ENCODE measurements at places on chromosomes 2 and 18.

DNA sequence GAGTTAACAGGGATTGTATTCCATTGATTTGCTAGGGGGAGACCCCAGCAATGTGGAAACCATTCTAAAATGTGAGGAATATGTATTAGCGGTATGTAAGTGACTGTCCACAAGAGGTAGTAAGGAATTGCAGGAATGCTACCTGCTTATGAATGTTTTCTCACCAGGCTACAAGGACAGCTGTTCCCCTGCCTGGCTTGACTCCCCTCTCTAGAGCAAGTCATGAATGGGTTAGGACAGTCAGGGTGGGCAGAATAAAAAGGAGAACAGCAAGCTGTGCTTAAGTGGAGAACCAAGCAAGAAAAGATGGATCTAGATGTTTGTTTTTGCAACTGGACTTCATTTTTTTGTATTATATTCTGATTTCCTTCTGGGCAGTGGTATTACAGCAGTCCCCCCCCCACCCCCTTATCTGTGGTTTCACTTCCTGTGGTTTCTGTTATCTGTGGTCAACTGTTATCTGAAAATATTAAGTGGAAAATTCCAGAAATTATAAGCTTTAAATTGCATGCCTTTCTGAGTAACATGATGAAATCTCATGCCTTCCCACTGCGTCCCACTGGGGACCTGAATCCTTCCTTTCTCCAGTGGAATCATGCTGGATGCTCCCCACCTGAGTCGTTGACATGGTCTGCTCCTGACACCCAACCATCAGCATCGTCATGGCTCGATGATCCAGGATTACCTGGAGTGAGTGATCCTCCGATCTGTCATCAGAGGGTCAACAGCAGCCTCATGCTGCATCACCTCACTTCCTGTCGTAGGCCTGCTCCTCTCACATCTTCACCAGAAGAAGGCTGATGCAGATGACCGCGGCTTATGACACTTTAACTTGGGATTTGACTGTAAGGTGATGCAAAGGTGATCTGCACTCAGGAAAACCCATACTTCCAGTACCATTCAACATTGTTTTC is 52.2 kb downstream of the VAPA start:
- no peak for DNase-seq

GRCh38 chr2:183195998-183196409 is 71.8 kb downstream of the NUP35 start:
- DNase-seq = no peak

DNA sequence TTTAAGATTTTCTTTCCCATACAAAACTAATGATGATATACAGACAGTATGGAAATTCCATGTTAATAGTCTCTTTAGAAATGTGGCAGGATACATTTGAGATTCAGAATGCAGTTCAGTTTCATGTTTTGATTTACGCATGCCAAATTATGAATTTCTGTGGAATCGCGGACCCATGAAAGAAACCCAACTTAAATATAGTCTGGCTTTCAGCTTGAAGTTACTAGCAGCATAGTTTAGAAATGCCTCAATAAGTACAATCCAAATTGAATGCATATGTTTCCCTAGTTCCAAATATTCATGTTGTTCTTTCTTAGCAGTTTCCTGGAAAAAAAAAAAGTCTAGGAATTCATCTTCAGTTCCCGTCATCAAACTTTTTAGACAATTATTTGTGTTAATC is 164.1 kb upstream of the RASGRP3 start:
- no peak for DNase-seq

- DNase-seq = no peak
These were observed 25.9 kb downstream of the VIL1 start for GRCh38 chr2:218444692-218445357.

DNA sequence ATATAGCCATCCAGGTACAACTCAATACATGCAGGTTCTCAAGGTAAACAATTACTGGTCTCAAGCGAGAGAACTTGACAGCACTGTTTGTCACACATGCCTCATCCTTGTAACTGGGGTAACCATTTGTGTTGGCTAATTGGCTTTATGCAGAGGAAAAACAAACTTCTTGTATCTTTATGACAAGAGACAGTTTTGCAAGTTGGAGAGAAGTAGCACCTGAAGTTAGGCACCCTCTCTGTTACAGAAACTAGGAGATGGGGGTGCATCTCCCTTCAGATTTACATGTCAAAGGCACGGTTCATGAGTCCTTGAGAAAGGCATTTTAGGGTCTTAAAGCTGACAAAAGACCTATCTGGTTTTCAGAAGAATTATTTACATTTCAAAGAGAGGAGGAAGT is 241.7 kb downstream of the CD226 start:
- no peak for DNase-seq

GRCh38 chr2:239220981-239221396 is 179.8 kb downstream of the HDAC4 start:
- no peak for DNase-seq

- DNase-seq = no peak
These were observed 22.0 kb upstream of the FZD5 start for GRCh38 chr2:207791579-207792243.

GRCh38 chr18:52875725-52876124 is 535.7 kb downstream of the DCC start:
- DNase-seq = no peak

DNA sequence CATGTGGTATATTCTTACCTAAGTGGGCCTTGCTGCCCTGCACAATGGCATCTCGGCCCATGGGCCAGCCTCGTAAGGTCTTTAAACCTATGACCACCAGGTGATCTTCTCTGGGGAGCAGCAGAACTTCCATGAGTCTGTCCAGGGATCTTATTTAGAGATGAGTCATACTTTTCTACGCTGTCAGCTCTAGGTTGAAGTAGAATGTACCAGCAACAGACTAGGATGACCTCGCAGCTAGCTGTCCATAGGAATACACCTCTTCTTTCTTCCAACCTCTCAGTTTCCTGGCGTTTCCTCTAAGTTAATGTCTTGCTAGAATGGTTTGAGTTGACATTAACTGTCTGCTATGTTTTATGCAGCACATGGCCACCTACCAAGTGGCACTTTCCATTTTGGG is 15.6 kb upstream of the CXCR4 start:
- DNase-seq = no peak

DNA sequence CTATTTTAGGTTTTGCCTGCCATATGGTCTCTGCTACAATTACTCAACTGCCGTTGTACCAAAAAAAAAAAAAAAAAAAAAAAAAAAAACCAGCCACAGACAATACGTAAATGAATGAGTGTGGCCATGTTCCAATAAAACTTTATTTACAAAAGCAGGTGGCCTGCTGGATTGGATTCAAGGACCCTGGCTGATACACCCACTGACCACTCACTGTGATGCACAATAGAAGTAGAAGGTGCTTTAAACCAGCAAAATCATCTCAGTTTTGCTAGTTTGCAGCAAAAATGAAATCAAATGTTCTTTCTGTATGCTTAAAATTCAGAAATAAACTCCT is 137.4 kb downstream of the AKAIN1 start:
- DNase-seq = no peak

GRCh38 chr18:73286584-73286983 is 418.8 kb upstream of the NETO1 start:
- no peak for DNase-seq

DNA sequence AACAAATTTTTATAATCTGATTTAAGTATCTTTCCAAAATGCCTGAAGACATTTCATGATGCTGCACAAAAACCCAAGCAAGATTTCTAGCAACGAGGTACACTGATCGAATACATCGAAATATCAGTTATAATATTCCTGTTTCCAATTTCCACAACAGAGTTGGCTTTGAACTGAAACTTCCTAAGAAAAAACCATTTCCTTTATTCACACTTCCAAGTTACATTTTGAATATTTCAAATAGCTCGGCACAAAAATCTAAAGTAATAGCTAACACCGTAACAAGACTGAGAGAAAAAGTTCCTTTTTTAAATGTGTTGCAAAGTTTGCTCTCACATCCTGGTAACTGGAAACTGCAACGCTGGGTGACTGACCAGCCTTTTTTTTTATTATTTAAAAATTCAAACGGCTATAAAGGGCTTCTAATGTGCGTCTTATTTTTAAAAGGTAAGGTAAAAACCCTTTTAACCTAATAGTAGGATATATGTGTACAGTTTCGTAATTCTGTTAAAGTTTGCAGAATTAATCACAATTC is 1.7 kb downstream of the HNRNPLL start:
- no peak for DNase-seq

DNA sequence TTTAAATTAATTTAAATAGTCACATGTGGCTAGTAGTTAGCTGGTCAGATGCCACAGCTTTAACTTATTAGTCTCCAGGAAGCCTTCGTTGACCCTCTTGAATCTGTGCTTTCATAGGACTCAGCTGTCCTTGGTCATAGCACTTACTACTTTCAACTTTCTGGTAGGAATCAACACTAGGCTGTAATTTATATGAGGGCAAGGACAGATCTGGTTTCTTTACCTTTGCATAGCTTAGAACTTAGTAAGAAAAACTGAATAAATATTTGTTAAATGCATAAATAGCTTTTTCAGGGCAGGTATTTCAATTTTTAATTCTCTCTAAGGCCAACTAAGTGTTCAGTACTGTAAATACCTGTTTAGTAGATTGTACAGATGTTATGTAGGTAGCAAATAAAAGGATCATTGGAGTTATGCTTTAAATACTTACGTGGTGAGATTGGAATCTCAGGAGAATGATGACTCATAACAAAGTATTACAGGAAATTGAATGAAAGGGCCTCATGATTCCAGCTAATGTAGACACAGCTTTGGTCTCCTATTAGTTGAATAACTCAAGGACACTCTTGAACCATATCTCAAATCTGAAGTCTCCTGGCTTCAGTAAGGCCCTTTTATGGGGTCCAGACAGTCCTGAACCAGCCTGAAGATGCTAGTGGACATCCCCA is 2.6 kb downstream of the CLIP4 start:
- no peak for DNase-seq

GRCh38 chr2:227347117-227347516 is 22.1 kb downstream of the MFF start:
- no peak for DNase-seq

- DNase-seq = no peak
These were observed 191.6 kb downstream of the TCF4 start for GRCh38 chr18:55396267-55396905.

- no peak for DNase-seq
These were observed 34.1 kb downstream of the SLC66A2 start for GRCh38 chr18:79917169-79917852.

DNA sequence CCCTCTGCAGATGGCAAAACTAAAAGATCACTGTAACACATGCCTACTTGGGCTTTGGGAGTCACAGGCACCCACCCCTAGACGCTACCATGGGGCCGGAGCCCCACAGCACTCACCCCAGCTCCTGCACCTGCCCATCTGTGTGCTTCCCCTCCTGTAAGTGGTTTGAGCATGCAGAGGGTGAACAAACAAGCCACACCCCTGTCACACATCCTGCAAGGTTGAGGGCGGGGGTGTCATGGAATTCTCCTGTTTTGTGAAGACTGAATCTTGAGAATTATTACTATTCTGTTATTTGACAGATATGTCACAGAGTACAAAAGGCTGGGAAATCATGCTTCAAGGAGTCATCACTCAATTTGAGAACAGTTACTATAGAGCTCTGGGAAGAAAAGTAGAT is 60.9 kb downstream of the RFTN2 start:
- no peak for DNase-seq

DNA sequence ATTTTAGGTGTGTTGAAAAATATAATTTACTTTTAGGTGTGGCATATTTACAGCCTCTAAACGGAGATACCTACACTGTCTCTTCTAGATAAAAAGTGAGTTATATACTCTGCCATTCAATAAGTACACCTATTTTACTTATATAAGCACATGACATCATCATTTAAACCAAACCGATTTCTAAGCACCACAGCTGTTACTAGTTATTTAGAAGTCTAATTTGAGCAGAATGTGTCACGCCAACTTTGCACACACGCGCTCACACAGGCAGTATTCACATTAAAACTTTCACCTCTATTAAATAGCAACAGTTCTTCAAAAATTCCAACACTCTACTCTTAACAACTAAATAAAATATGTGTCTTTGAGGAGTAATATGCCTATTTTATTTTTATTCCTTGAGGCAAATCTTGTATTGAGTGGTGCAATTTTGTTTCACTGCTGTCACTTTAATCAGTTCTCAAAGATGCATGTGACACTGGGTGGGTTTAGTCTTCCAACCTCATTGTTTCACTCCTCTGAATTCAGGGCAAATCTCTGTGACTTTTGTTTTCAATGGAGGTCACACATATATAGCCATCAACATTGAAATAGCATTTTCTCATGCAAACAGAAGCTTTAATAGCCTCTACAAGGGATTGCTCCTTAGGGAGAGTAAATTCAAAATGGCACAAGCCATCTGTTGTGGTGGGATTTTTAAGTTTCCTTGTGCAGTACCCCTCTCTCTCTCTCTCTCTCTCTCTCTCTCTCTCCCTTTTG is 721.0 kb downstream of the PLCL1 start:
- DNase-seq = no peak

- DNase-seq = no peak
These were observed 5.4 kb downstream of the ITGAV start for GRCh38 chr2:186595219-186595618.

DNA sequence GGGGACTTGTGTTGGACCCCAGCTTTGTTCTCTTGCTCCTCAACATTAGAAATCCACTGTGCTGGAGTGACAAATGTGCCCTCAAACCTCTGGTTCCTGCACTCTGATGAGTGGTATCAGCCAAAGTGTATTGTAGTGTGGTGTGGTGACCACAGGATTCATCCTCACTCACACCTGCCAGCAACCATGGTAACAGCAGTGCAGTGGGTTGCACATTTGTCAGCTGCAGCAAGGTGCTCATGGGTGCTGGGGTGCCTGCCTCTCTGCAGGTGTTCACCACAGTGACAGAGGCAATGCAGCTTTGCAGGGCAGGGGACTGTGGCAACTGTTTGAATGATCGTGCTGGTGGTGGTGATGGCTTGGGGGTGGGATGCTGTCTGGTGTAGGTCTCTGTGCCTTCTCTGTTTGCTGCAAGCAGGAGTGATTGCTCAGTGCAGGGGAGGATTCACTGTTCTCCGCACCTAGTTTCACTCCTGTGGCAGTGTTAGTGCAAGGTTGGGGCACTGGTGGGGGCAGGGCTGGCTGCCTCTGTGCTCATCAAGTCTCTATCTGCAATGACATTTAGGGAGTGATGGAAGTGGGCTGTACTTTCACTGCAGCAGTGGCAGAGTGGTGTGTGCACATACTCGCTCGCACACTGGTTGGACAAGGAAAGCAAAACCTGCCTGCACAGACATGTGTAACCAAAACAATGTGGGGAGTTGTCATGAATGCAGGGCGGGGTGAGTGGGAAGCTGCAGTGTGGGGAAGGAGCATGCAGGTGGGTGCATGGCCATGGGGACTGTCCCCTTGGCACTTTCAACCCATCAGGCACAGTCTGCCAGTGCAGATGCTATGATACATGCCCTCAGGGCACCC is 301.1 kb downstream of the PIK3C3 start:
- no peak for DNase-seq
